ENCODE measurements at places on chromosomes 6 and 20.

DNA sequence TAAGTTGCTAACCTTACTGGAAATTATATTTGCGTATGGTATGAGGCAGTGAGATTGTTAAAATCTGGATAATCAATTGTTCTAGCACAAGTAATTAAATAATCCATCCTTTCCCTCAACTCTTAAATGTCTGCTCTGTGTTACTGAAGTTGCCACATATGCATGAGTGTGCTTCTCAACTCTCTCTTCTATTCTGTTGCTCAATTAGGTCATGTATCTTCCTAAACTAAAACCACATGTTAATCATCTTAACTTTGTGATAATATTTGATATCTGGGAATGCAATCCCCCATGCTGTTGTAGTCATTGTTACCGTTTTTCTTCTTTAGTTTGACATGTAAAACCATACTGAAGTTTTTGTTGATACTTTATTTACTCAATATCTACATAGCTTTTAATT, 63.5 kb upstream of the STMND1 start:
- no peak for DNase-seq

DNA sequence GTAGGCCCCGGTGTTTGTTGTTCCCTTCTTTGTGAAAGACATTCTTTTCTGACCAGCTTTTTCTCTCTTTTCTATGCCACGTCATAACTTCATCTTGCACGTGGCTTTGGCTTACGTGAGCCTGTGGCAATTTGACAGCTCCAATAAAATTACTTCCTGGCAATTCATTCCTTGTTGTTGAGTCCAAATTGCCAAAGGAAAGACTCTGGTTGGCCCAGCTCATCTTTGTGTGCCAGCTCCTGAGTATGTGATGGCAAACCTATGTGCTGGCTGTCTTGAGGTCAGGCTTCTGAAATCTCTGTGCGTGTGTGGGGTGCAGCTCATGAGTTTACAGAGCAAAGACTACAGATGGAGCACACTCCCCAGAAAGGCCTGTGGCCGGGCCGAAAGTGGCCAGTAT, 272.5 kb upstream of the SGK1 start:
- DNase-seq = no peak

DNA sequence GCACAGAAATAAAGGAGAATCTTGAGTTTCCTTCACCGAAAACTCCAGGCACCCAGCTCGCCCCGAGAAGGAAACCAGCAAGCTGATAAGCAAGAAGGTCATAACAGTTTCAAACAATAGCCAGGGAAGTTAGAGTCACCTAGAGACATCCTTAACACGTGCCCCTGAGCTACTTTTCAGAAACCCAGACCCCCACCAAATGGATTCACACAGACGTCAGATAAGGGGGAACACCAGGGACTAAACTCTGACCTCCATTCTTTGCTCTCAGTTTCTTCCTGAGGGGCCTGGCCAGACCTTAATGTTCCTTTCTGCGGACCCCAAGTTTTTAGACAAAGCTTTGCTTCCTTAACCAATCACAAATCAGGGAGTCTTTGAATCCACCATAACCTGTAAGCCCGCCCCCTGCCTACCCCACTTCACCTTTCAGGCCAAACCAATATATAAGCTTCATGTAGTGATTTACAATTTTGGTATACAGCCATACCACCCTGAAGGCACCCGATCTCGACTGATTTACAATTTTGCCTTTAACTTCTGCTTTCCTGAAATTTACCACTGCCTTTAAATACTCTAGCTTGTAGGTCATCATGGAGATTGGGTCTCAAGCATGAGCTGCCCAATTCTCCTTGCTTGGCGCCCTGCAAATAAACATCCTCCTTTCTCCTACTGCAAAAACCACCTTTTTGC, 11.7 kb downstream of the SOD2 start:
- DNase-seq = no peak

DNA sequence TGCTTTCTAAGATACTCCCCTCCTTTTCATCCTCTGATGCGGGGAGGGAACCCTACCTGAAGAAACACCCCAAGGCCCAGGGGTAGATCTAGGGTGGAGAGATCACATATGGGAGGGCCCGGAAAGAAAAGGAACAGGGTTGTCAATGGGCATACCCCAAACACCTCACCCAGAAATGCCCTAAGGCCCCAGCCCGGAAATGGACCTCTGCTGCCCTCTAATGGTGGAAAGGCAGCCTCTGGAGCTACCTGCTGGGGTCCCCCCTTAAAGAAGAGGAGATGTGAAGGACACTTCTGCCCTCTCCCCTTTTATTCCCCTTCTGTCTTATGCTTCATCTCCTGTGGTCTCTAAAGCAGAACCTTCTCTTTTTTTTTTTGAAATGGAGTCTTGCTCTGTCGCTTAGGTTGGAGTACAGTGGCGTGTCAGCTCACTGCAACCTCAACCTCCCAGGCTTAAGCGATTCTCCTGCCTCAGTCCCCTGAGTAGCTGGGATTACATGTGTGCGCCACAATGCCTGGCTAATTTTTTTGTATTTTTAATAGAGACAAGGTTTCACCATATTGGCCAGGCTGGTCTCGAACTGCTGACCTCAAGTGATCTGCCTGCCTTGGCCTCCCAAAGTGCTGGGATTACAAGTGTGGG, 458 bp upstream of the ARMC12 start:
- peak; percentile 63 for DNase-seq

GRCh38 chr6:99181174-99181573, 168.3 kb downstream of the FAXC start:
- DNase-seq = no peak

GRCh38 chr6:36743032-36743431, 45.4 kb downstream of the RAB44 start:
- DNase-seq = no peak

DNA sequence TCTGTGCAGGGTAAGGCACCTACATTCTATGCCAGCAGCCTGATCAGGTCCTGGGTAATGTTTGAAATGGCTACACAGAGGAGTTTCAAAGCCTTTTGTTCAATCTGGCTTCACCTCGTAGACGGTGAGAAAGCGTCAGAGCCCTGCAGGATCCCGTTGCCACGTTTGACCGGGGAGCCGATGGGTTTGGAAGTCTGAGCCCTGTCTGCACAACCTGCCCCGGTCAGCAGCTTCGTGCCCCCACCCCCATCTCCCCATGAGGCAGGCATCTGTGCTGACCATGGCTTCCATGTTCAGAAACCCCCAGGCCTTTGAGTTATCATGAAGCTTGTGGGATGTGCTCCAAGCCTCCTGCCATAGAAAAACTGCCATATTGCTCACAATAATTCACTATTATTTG, 63.9 kb downstream of the PTPN1 start:
- no peak for DNase-seq

- DNase-seq = no peak
Measured at GRCh38 chr6:135236732-135237131, 55.6 kb downstream of the MYB start.
